Posterior cingulate gyrus (tissue), 11 donors: ENCODE measurements at places on chromosomes 12 and 14.
A peak's percentile ranks its signal among the peaks of the same experiment; 100 is the strongest.

GRCh38 chr14:102570334-102570995, 22.0 kb upstream of the RCOR1 start:
- DNase-seq = no peak

GRCh38 chr12:93243689-93244513, 133.8 kb upstream of the NUDT4 start:
- no peak for DNase-seq

- no peak for DNase-seq
Measured at GRCh38 chr14:23445773-23446172, 10.3 kb upstream of the MYH7 start.

DNA sequence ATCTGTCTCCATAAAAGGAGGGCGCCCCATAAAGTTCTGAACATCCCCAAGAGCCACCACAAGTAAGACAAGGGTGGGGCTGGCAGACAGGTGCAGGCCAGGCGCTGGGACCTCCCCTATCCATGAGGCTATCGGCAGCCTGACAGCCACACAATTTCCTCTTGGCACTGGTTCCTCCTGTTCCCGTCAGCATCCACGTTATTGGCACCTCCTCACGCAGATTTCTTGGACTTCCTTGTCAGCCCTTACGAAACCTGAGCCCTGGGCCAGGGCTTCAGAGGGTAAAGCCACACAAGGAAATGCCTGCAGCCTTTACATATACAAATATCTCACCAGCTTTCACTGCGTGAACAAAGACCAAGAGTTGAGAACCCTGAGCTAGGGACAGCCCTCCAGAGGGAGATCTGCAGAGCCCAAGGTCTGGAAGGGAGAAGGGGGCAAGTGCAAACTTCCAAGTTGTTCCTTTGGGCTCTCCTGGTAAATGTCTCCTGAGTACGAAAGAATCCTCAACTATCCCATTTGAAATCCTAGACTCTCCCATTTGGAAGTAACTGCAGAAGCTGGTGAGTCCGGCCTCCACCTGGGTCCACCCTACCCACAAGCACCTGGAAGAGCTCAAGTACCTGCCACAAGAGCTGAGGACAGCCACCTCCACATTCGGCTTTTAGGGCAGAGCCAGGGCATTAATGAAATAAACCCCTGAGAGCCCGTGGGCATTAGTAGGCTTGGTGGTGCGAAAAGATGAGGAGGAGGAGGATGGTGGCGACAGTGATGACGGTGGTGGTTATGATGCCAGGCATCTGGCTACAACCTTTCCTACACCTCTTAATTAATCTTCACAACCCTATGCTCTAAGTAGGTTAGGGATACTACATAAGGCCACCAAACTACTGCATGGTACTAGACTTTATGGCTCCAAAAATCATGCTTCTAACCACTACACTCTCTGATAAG, 5.5 kb upstream of the TC2N start:
- no peak for DNase-seq

DNA sequence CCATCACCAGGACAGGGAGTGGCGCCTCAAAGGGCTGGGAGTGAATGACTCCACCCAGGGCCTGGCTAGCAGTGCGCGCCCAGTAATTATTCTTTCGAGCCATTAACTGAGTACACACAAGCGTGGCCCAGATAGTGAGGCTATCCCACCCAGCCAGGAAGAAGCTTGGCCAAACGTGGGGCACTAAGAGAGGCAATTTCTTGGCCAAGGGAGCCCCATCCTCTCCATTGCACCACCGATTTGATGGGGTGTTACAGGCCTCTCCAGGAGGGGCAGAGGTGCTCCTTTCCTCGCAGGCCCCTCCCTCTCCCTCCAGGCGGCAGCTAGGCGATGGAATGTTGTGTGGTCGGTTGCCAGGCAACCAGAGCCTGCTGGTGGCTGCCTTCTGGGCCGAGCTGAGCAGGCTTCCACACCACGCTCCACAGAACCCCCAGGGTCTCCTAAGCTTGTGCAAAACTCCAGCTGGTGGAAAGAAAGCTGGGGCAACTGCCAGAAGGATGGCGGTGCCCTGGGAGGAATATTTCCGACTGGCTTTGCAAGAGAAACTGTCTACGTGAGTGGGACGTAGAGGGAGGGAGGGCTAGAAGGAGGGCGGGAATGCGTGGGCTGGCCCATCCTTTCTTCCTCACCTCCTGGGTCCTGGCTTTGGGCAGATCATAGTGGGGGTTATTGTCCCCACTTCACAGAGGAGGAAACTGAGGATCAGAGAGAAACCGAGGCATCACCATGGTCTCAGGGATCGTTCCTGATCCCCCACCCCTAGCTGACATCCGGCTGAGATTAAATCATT, at the start of gene CFAP73:
Gene CFAP73, plus strand, starts transcription at position 364 of the 790 bp plus-strand sequence. Its CDS starts 134 bp downstream, at position 498.
- peak; percentile 64 for DNase-seq
